ENCODE measurements at places on chromosomes 6 and 20. TPM values are rescaled to one million over a fixed set of nuclear protein-coding genes. Genes with fewer than 3 reads are reported as not detected.

DNA sequence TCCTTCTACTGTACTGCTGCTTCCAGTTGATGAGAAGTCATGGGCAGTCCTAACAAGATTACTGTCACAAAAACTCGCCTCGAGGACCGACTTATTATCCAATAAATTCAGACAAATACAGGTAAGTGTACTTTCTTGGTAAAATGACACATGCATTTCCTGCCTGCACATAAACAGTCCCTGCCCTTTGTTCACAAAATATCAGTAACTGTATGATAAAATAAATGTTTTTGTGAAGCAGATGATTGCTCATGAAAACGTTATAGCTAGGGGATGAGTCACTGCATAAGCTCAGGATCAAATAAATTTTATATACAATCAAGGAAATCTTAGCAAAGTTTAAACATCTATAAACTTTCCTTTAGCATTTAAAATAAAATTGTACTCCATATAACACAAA, 164.5 kb upstream of the RIPOR2 start:
- no peaks in the 10 kb centered on the region for H3K27me3 ChIP-seq
- no peak overlapping the region for H3K4me3 ChIP-seq
- H3K4me1 ChIP-seq: no peaks in the 10 kb centered on the region

- H3K27ac ChIP-seq: no peak overlapping the region
- no peak for DNase-seq
- H3K4me1 ChIP-seq: peaks cover 4% of the 10 kb centered on the region
- H3K36me3 ChIP-seq: peaks cover 3% of the 10 kb centered on the region
Measured at GRCh38 chr6:52998603-52999002, 3.5 kb upstream of the GSTA4 start.

DNA sequence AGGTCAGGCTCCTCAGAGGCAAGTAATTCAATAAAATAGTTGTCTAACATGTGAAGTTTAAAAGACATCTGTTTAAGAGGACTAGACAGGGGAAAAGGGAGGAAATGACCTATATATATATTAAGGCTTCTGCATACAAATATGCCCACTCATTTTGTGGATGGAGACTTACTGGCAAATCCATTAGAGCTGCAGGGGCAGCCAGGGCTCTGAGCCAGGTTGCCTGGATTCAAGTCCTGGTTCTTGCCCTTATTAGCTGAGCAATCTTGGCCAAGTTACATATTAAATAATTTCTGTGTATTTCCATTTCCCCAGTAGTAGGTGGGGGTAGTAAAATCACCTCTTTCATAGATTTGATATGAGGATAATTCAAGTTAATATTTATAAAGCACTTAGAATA, 287.0 kb upstream of the RIMS1 start:
- DNase-seq: no peak
- no peak overlapping the region for H3K4me3 ChIP-seq
- no peaks in the 10 kb centered on the region for H3K4me1 ChIP-seq
- no peaks in the 10 kb centered on the region for H3K27me3 ChIP-seq
- no peaks in the 10 kb centered on the region for H3K36me3 ChIP-seq

Gene GABBR1
- 125 TPM for total RNA-seq

Gene GATA5
- not detected for total RNA-seq

Gene CST4
- not detected for total RNA-seq

Gene MAD2L1BP
- total RNA-seq: 28.9 TPM

Gene SLA2
- total RNA-seq: 0.39 TPM

Gene C6orf58
- total RNA-seq: not detected

Gene SMPDL3A
- total RNA-seq: 19.1 TPM

Gene BLTP3A
- total RNA-seq: 14.0 TPM

Gene RNF114
- 61.2 TPM for total RNA-seq

DNA sequence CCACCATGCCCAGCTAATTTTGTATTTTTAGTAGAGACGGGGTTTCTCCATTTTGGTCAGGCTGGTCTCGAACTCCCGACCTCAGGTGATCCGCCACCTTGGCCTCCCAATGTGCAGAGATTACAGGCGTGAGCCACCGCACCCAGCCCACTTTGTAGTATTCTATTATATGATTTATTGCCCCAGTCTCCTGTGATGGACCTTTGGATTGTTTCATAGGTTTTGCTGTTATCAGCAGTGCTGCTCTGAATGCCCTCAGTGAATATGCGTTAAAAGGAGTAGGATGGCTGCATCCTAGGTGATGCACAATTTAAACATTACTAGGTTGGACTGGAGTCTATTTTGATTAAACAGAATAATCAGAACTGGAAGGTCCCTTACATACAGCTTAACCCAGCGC, 10.3 kb downstream of the ID1 start:
- no peaks in the 10 kb centered on the region for H3K36me3 ChIP-seq
- H3K4me1 ChIP-seq: peaks cover 4% of the 10 kb centered on the region
- no peaks in the 10 kb centered on the region for H3K27me3 ChIP-seq
- H3K27ac ChIP-seq: no peak overlapping the region
- no peak for DNase-seq
- no peak overlapping the region for H3K4me3 ChIP-seq

DNA sequence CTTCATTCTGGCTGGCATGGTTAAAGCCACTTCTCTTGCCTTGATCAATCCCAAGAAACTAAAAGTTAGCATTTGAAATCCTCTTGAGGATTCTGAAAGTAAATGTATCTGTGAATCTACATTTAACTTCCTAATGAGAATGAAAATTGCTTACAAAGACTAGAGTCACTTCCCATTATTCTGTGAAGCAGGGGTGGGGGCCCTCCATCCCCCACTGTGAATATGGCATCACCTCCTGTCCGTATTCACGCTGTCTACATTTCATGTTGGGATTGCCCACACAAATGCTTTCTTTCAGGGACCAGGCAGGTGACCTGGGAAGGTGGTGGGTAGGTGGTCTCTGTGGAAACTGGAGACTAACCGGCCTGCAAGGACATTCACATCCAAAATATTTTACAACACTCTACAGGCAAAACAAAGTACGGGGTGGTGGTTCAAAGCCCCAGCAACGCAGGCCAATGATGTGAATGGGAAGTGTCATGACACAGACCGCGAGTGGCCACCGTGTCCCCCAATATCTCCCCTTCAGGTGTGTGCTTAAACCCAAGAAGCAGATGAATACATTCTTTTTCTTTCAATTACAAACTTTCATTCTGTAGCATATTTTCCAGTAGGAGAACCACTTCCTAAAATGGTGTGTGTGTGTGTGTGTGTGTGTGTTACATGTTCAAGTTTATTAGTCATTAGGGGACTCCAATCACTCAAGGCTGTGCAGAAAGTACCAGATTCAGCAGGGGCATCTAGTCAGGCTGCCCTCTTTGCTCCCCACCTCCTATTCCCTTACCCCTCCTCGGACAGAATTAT, 132.2 kb downstream of the PRND start:
- no peak overlapping the region for H3K27ac ChIP-seq
- H3K4me3 ChIP-seq: no peak overlapping the region
- no peak for DNase-seq

DNA sequence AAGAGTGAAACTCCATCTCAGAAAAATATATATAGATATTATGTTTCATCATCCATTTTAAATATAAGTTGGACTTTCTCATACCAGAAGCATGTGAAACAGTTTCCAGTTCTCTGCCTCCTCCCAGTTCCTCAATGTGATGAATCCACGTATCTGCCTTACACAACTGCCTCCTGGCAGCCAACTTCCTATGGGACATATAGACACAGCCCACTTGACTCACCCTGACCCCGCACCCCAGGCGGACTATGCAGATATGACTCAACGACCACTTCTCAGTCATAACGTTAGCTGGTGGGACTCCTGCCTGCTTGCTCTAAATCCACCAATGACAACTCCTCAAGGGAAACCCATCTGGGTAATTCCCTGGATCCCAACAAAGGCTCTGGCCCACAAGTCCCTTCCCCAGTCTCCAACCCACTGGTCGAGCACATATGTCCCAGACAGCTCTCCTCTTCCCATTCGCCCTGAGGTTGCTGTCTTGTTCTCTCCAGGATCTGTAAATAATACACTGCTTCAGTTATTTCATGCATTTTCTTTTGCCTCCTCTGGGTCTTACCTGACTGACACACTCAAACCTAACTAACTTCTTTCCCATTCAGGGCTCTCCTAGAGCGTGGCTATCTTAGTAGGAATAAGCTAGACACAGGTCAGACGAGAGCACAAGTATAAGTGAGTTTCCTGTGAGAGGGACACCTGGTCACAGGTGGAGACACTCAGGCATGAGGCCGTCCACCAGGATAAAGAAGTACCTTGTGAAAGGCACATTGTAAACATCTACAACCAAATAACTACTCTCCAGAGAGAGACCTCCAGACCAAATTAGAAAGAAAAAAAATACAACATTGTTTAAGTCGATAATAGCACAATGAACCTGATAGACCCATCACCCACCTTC, 548.5 kb downstream of the CD83 start:
- peaks cover 10% of the 10 kb centered on the region for H3K4me1 ChIP-seq
- no peaks in the 10 kb centered on the region for H3K27me3 ChIP-seq

Gene OPRM1
- total RNA-seq: 20.9 TPM

Gene HEY2
- 10.3 TPM for total RNA-seq

DNA sequence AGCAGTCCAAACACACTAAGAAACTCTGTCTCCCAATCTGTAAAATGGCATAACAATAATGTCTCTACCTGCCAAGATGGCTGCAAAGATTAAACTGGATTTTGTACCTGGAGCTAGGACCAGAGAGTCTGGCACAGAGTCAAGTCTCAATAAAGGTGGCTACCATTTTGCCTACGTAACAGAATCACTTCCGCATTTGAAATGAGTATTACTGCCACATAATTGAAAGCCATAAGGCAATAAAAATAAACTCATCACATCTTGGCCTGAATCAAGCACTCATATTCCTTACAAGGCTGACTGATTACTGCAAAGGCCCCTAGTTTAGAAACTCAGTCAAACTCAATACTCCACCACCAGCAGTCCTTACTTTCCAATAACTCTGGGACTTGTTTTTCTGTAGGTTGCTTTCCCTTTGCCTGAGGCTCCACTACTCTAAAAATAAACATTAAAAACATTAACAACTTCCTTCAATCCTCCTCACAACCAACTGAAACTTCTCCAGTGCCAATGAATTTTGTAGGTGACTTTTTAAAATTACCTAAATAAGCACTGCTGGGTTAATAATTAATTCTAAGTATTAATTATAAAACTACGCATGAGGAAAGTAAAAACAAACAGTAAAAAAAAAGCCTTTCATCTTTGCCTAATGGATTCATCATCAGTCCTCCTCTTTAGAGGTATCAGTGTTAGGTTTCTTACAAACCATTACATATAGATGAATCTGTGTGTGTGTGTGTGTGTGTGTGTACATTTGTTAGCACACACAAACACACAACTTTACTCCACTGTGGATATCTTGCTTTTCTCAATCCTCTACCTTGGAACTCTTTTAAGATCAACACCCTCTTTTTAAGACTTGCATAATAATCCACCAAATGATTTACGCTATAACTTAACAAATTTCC, 3.7 kb downstream of the KIF16B start:
- no peaks in the 10 kb centered on the region for H3K36me3 ChIP-seq
- no peak overlapping the region for H3K27ac ChIP-seq
- peaks cover 17% of the 10 kb centered on the region for H3K4me1 ChIP-seq

Gene EPB41L1
- total RNA-seq: 57.6 TPM

Gene SNX9
- total RNA-seq: 27.6 TPM

DNA sequence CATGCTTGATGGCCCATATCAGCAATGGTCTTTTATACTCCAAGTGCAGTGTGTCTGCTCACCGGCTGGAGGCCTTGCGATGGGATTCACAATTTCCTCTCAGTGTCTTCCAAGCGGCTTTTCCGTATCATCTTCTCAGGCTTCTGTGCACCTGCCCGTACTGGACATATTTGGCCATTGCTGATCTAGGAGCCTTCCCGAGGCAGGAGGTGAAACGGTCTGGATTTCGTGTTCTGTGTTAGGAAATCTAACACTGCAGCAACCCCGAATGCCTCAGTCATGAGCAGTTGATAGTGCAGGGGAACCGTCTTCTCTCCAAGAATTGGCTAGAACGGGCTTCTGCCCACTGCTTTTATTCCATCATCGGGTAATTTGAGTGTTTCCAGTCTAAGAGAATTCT, 60.5 kb downstream of the PPP1R14C start:
- no peaks in the 10 kb centered on the region for H3K36me3 ChIP-seq
- H3K4me3 ChIP-seq: no peak overlapping the region
- peaks cover 18% of the 10 kb centered on the region for H3K4me1 ChIP-seq
- no peaks in the 10 kb centered on the region for H3K27me3 ChIP-seq
- DNase-seq: no peak
- no peak overlapping the region for H3K27ac ChIP-seq

Gene TPMT
- 14.5 TPM for total RNA-seq

DNA sequence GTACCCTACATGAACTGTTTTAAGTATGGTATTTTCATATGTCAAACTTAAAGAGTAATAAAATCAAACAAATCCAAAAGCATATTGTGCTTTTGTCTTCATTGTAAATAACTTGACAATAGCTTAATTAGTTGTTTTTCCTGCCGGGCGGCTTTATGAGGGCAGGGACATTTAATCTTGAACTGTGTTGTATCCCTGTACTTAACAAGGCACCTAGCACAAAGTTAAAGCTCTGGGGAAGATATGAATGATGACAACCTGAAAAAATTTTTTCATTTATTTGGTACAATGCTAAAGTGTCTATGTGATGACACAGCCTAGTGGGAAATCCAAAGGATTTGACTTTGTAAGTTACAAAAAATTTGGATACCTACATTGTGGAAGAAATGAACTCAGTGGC, 502 bp upstream of the HACE1 start:
- H3K4me1 ChIP-seq: no peaks in the 10 kb centered on the region
- H3K36me3 ChIP-seq: peaks cover 3% of the 10 kb centered on the region
- peak overlapping the region; percentile 86 for H3K4me3 ChIP-seq
- no peak overlapping the region for H3K27ac ChIP-seq
- no peak for DNase-seq
- no peaks in the 10 kb centered on the region for H3K27me3 ChIP-seq

- H3K36me3 ChIP-seq: no peaks in the 10 kb centered on the region
- no peaks in the 10 kb centered on the region for H3K4me1 ChIP-seq
- H3K4me3 ChIP-seq: no peak overlapping the region
- H3K27ac ChIP-seq: no peak overlapping the region
Measured at GRCh38 chr6:111522393-111523020, 39.5 kb upstream of the REV3L start.

- DNase-seq: no peak
- no peak overlapping the region for H3K27ac ChIP-seq
- H3K4me3 ChIP-seq: peak overlapping the region; percentile 26
- H3K27me3 ChIP-seq: peaks cover 26% of the 10 kb centered on the region
Measured at GRCh38 chr20:44651434-44651683, 140 bp downstream of the ADA start.

- H3K27ac ChIP-seq: peak overlapping the region; percentile 10
- H3K4me1 ChIP-seq: peaks cover 4% of the 10 kb centered on the region
- no peak for DNase-seq
- H3K4me3 ChIP-seq: no peak overlapping the region
- no peaks in the 10 kb centered on the region for H3K36me3 ChIP-seq
- no peaks in the 10 kb centered on the region for H3K27me3 ChIP-seq
Measured at GRCh38 chr6:98590136-98590681, 244.2 kb upstream of the POU3F2 start.

DNA sequence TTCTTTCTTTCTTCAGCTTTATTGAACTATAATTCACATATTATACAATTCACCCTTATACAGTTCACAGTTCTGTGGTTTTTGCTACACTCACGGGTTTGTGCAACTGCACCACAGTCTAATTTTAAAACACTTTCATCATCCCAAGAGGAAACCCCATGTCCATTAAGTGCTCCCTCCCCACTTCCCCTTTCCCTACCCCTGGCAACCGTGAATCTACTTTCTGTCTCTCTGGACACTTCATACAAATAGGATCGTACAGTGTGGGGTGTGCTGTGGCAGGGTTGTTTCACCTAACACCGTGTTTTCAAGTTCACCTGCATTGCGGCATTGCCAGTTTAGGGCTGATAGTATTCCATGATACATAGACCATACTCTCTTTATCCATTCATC, 118.8 kb downstream of the PHACTR3 start:
- peaks cover 20% of the 10 kb centered on the region for H3K4me1 ChIP-seq
- no peaks in the 10 kb centered on the region for H3K36me3 ChIP-seq
- no peaks in the 10 kb centered on the region for H3K27me3 ChIP-seq
- no peak overlapping the region for H3K27ac ChIP-seq
- DNase-seq: no peak
- no peak overlapping the region for H3K4me3 ChIP-seq

Gene PAQR8
- 60.1 TPM for total RNA-seq
